Hematopoietic multipotent progenitor cell treated with erythropoietin and hydrocortisone succinate and interleukin-3 and kit ligand, for 8 days (in vitro differentiated cells): ENCODE measurements at places on chromosomes 1 and 21.

DNA sequence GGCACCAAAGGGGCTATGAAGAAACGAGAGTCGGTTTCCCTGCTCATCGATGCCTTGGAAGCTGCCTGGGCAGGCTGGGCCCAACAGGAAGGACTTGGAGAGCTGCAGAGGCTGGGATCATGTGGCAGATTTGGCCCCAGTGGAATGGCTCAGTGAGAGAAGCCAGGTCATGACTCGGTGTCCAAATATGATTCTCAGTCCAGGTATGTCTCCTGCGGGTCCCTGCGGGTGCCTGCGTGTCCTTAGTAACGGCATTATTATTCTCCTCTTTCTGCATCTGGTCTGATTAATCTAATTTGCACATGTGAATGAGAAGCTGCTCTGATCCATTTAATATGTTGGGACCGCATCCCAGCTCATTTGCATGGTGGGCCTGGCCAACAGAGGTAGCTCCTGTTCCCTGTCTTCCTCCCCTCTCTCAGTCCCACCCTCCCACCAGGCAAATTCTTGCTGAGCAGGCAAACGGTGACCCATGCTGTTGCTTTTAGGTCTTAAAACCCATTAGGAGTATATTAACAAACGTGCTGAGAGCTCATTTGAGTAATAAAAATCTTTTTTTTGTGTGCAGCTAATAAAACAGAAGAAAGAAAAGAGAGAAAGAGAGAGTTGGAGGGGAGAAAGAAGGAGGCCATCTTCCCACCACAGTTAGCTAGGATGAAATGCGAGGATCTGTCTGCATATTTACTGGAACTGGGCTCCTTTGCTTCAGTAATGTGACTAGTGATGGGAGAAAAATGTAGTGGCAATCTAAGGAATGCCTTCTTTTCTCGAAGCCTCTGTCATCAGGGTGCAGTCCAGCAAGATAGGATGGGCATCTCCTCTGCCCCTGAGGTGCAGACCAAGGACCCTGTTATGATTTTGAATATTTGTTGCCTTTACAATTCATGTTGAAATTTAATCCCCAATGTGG, 133.5 kb downstream of the HMGB4 start:
- DNase-seq, result no peak

GRCh38 chr1:53376742-53377437, 49.0 kb upstream of the LRP8 start:
- no peak for DNase-seq

GRCh38 chr1:44076066-44076465, 42.6 kb upstream of the KLF17 start:
- no peak for DNase-seq

GRCh38 chr1:163027610-163028009, 41.6 kb upstream of the RGS4 start:
- no peak for DNase-seq

- DNase-seq, result no peak
These were observed 104.0 kb upstream of the BMP8A start for GRCh38 chr1:39387452-39387851.

- peak; percentile 83 for DNase-seq
These were observed at the start of gene XKR8 for GRCh38 chr1:27959792-27960603. TSS of gene XKR8 (plus strand) at chr1:27959973. CDS start at chr1:27960070, 97 bp downstream.
